ENCODE measurements at places on chromosomes 4 and X. TPM values are rescaled to one million over a fixed set of nuclear protein-coding genes. Genes with fewer than 3 reads are reported as not detected.

The NKX3-2 gene
- polyA plus RNA-seq: not detected

The NUDT11 gene
- polyA plus RNA-seq: 0.05 TPM

The DUSP21 gene
- not detected for polyA plus RNA-seq

The MAGEA8 gene
- not detected for polyA plus RNA-seq

The GBA3 gene
- 0.23 TPM for polyA plus RNA-seq

The TMPRSS11A gene
- not detected for polyA plus RNA-seq

The DCLK2 gene
- 0.39 TPM for polyA plus RNA-seq

The PABPC5 gene
- polyA plus RNA-seq: 0.37 TPM

The MOSPD2 gene
- 1.6 TPM for polyA plus RNA-seq

The TBX22 gene
- polyA plus RNA-seq: not detected

The NDUFC1 gene
- polyA plus RNA-seq: 77.8 TPM

The DCUN1D4 gene
- 13.5 TPM for polyA plus RNA-seq

The MAGEE2 gene
- not detected for polyA plus RNA-seq

The ZNF157 gene
- polyA plus RNA-seq: 0.17 TPM

DNA sequence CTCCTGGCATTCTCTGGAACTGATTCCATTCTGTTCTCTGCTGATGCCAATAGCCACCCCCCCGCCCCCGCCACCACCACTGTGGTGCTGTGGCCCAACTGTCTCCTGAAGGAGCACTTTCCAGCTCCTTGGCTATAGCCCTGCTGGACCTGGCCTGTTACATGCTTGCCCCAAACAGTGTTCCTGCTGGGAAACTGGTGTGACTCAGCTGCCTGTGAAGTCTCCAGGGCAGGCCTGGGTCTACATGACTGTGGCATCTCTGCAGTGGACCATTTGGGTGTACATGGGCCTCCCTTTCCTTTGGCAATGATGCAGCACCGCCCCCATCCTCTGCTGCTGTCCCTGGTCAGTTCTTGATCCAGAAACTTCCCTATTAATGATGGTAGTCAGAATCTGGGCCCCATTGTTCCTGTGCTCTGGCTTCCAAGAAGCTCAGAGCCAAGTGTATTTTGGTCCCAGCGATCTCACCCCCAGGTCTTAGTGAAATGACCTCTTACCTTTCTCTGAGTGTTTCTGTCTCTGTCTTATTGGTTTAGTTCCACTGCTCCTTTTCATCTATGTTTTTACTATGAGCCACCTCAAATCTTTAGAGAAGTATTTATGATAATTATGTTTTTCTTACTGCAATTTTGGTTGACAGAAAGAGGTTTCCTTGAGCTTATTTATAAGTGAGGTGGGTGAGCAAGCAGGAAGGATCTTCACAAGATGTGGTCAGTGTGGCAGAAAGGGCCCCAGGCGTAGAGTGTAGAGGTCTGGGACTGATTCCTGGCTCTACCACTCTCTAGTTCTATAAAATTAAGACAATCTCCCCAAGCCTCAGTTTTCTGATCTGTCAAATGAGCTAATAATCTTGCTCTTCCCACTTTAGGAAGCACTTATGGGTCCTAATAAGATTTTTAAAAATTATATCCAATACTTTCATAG, 210.7 kb upstream of the EOLA2 start:
- no peak for DNase-seq

- DNase-seq: no peak
These were observed 971.6 kb upstream of the INTU start for GRCh38 chr4:126661194-126661593.

- peak; percentile 89 for DNase-seq
These were observed 247 bp upstream of the PPA2 start for GRCh38 chr4:105474099-105474518.

GRCh38 chr4:134708026-134708425, 506.4 kb upstream of the PABPC4L start:
- no peak for DNase-seq

- peak; percentile 72 for DNase-seq
These were observed 2.3 kb downstream of the ZNF827 start for GRCh38 chr4:145936142-145936996.

DNA sequence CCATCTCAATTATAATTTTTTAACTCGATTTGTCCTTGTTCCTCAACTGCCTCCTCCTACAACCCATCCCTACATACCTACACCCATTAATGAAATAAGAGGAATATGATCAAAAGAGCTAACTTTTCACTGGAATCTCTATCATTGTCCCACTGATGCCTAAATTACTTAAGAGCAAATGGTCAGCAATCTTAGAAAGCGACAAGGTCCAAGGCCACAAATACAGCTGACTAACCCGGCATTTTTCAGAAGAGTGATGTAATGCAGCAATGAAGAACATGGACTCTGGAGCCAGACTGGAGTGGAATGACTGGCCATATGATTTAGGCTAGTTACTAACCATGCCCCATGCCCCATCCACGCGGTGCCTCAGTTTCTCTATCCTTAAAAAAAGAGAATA, 56.2 kb downstream of the PPA2 start:
- no peak for DNase-seq

- DNase-seq: no peak
These were observed 53.5 kb upstream of the SPANXN3 start for GRCh38 chrX:143570782-143571181.

GRCh38 chrX:132875650-132876522, 82.5 kb downstream of the HS6ST2 start:
- DNase-seq: no peak

GRCh38 chr4:2297606-2298531, 36.0 kb upstream of the MXD4 start:
- DNase-seq: no peak

GRCh38 chr4:125084608-125085007, 230.1 kb upstream of the FAT4 start:
- DNase-seq: no peak

- no peak for DNase-seq
These were observed 107.7 kb downstream of the SMIM20 start for GRCh38 chr4:26021417-26022345.

DNA sequence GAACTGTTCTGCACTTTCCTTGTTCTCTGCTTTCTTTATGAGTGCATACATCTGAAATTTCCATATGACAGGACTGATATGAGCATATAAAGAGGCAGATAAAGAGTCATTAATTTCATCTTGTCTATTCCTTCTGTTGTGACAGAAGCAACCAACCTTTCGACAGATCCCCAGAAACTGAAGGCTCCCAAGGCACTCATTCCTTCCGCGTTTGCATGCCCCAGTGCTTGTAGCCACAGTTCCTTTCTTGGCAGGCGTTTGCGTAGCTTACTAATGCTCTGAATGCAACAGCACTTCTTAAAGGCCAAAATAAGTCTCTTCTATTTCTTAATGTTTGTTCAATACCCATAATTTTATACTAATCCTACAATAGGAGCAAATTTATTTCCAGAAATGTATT, 94.0 kb upstream of the TBL1X start:
- DNase-seq: no peak

DNA sequence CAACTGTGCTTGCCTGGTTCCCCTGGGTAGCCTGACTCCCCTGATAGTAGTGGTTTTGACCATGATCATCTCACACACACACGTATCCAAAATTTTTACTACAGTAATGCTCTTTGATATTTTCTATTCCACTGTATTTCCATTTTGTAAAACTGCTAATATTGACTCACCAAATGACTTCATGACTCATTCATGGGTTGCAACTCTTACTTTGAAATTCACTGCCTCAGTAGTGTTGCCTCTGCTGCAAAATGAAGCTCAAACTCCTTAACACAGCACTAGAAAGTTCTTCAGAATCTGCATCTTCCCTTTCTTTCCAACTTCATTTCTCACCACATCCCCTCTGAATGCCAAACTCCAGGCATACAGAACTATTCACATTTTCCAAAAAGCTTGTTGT, 20.3 kb downstream of the QRFPR start:
- DNase-seq: no peak

DNA sequence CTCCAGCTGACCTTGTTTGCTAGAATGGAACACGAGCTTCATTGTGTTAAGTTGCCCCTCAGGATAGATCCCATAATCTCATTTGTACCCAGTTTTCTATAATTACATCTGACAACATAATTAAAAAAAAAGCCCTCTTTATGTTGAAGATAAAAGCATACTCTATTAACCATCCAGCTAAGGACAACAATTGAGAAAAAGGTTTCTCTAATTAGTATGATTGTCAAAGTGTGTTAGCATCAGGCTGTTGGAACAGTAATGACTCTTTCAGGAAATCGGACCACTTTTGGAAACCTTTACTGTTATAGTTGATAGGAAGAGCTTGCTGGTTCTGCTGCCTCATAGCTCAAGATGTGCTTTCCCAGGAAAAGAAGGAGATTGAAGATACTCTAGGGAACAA, 172.6 kb downstream of the FHIP1A start:
- no peak for DNase-seq

DNA sequence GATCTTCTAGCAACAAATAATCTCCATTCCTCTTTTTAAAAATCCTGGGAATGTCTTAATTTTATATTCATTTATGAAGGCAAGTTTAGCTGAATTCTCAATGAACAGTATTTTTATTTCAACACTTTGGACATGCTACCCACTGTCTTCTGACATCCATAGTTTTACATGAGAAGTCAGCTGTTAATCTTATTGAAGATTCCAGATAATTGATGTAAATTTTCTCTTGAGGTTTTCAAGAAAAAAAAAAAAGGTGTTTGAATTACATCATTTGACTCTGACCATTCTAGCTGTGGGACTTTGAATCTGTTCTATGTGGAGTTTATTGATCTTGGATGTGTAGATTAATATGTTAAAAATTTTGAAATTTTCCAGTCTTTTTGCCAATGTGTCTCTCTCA, 28.0 kb downstream of the PDHA2 start:
- DNase-seq: no peak
